ENCODE measurements at places on chromosomes 11 and 22. TPM values are rescaled to one million over a fixed set of nuclear protein-coding genes. Genes with fewer than 3 reads are reported as not detected.

DNA sequence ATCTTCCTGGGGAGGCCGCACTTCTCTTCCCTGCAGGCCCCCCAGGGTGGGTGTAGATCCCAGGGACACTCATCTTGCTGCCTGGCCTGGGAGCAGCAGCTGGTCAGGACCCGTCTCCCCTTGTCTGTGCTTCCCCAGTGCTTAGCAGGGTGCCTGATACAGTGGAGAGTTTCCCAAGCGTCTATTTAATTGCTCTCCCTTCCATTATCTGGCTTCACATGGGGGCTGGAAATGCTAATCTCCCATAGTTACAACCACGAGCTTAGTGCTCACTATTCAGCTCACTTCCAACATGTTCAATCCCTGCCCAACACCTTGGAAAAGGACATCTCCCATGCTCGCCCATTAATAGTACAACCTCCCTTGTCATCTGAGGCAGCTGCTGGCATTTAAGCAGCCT lies 100.5 kb downstream of the DSCAML1 start:
- DNase-seq, result no peak

GRCh38 chr11:106208760-106209159 lies 131.3 kb downstream of the AASDHPPT start:
- peak; percentile 5 for DNase-seq

GRCh38 chr22:29243874-29244446 lies 23.8 kb downstream of the RHBDD3 start:
- no peak for DNase-seq

- no peak for DNase-seq
Observed at GRCh38 chr11:115895594-115895993, 391.4 kb upstream of the CADM1 start.

DNA sequence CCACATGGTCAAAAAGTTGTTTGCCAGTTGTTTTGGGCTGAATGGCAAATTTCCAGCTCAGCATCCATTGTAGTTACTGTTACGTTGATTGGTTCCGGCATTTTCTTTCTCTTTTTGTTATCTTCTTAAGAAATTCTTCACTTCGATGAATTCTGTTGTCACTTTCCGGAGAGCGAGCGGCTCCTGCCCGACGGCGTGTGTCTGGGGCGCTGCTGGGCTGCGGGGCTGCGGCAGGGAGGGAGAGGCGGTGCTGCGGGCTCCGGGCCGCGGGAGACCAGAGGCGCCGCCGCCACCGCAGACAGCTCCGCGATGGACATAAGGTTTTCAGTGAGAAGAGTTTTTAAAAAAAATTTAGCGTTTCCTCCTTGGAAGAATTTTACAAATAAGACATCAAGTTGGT lies 117.4 kb downstream of the RRM1 start:
- no peak for DNase-seq

DNA sequence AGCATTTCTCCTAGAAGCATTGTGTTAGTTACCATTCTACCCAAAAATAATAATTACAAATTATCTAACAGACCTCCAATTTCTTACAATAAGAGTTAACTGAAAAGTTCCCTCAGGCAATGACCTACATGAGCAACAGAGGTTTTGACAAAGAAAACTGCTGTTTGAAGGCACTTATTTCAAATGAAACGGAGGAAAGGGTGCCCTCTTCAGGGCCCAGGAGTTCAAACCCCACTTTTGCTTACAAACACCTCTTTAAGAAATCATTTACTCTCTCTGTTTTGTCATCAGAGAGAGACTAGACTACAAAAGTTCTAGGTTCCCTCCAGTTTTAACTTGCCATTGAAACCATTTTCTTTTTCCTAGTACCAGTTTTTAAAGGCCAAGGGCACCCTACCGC lies 56.7 kb downstream of the AMBRA1 start:
- no peak for DNase-seq

DNA sequence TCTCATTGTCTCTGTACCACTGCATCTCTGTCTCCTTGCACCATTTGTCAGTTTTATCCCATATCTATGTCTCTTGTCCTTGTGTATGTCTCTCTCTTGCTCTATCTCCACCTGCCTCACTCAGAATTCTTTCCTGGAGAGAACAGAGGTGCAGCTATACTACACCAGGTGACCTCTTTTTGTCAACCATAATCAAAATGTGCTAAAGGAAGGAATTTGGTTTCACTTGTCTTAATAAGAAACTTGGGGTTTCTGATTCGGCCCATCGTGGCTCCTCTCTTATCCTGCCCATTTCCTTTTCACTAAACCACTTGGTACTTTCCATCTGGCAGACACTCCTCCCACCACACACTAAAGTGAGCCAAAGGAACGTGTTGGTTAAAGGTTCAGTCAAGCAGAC lies 2.0 kb upstream of the C11orf42 start:
- DNase-seq, result no peak

DNA sequence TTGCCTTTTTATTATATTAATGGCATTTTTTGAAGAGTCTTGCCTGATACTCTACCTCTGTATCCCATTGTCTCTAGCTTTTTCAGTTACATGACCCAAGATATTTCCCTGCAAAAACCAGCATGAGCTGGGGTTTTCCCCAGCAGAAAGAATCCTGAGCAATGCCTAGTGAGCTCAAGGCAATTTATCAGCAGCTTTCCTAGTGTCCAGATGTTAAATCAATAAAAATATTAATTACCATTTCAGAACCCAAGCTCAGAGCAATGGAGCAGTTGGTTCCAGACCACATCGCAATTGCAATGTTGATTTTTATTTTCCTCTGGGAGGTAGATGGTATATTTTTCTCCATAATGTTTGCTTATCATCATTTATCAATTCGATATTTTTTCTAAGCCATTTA lies 137.2 kb downstream of the RAB38 start:
- DNase-seq, result no peak

DNA sequence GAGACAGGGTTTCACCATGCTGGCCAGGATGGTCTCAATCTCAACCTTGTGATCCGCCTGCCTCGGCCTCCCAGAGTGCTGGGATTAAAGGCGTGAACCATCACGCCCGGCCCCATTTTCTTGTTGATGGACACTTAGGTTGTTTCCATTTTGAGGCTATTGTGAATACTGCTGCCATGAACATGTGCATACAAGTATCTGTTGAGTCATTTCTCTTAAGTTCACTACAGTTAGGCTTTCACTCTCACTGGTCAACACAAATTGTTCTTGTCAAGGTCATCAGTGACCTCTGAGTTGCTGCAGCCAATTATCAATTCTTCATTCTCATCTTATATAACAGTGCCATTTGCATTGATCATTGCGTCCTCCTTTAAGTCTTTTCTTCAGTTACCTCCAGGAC lies 13.0 kb upstream of the ZBTB44 start:
- no peak for DNase-seq

DNA sequence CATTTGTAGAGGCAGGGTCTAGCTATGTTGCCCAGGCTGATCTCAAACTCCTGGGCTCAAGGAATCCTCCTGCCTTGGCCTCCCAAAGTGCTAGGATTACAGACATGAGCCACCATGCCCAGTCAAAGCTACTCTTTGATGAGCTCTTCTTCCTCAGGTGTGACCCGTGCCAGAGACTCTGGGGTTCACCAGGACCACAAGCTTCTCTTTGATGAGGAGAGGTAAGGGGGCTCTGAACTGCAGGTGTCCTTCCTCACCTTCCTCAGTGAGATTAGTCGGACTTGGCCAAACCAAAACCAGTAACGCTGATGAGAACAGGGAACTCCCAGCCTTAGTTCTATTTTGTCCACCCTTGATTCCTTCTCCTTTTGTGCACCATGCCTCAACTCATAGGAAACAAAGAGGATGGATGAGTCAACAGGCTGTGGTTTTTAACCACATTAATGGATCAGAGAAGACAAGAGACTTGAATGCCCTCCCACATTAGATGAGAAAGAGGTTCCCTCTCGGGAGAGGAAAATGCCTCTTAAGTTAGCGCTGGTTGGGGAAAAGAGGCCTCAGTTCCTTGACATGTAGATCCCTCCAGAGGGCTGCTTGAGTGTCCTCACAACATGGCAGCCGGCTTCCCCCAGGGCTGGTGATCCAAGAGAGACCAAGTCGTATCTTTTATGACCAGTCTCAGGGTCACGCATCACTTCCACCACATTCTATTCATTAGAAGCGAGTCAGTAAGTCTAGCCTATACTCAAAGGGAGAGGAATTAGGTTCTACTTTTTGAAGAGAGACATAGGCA lies 25.7 kb upstream of the CTR9 start:
- DNase-seq, result no peak

- no peak for DNase-seq
Observed at GRCh38 chr11:36019722-36020121, 75.9 kb downstream of the LDLRAD3 start.

- DNase-seq, result no peak
Observed at GRCh38 chr11:132256528-132257279, 886.3 kb downstream of the NTM start.

- DNase-seq, result peak; percentile 5
Observed at GRCh38 chr22:38416621-38417251, 38.3 kb downstream of the KCNJ4 start.

GRCh38 chr11:66326261-66327111 lies 9.6 kb upstream of the CD248 start:
- DNase-seq, result peak; percentile 71

DNA sequence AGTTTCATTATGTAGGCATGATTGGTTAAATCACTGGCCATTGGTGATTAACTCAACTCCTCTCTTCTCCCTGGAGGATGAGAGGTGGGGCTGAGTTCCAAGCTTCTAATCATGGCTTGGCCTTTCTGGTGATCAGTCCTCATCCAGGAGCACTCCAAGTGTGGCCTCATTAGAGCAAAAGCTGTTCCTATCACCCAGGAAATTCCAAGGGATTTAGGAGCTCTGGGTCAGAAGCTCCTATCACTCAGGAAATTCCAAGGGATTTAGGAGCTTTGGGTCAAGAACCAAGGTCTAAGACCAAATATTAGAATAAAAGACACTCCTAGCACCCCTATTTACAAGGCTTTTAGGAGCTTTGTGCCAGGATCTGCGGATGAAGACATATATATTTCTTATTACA lies 168.0 kb upstream of the BDNF start:
- DNase-seq, result no peak

GRCh38 chr11:64132982-64133705 lies 32.8 kb downstream of the MACROD1 start:
- no peak for DNase-seq

DNA sequence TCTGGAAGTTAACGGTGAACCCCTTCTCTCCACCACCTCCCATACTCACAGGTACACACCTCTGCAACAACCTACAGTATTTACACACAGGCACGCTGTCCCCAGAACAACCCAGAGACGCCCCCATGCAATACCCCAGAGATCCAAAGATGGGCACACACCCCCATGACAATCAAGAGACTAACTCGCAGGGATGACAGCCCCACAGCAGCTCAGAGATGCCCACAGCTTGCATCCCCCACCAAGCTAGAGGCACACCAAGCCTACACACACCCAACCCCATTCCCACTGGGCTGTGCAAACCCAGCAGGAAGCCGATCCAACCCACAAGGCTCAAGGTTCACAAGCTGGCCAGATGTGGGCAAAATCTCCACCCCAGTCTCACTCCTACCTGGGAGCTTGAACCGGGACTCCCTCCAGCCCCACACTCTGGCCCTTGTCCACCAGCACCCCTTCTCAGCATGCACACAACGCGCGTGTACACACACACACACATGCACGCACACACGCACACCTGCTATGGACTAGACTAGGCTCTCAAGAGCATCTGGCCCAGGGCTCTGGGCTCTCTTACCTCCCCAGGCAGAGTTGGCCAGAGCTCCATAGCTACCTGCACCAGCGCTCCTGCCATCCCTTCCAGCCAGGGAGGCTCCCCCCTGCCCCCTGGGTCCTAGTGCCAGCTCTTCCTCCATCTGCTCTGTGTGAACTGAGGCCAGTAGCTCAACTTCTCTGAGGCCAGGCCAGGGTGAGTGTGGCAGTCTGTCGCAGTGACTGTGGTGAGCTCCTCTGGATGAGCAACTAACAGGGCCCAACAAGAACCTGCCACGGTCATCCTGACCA lies 11.5 kb downstream of the STARD10 start:
- no peak for DNase-seq

GRCh38 chr11:86301742-86302091 lies 323 bp upstream of the HIKESHI start:
- DNase-seq, result no peak

GRCh38 chr11:105106140-105106539 lies 33.4 kb downstream of the CARD18 start:
- no peak for DNase-seq

GRCh38 chr22:36981247-36981775 lies 37.9 kb downstream of the TST start:
- no peak for DNase-seq

- no peak for DNase-seq
Observed at GRCh38 chr22:29914165-29914564, 31.2 kb downstream of the MTMR3 start.

- DNase-seq, result no peak
Observed at GRCh38 chr11:109986488-109986887, 106.7 kb upstream of the ZC3H12C start.

DNA sequence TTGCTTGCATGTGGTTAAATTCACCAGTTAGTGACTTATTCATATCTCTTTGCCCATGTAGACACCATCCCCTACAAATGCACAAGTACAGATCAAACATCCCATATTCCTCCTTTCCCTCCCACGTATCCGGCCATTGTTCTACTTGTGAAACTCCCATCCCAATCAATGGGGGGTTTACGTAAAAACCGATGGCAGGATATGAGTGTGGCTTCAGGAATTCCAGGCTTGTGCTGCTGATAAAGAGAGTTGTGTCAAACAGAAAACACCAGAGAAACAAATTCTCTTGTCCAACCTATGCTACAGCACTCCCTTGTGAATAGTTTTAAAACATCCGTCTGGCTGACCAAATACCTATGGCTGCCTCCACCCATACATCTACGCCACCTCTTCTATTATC lies 15.5 kb downstream of the FLI1 start:
- no peak for DNase-seq

The INS gene
- not detected for total RNA-seq

The RPS6KA4 gene
- total RNA-seq, result 25.3 TPM

The KRTAP5-2 gene
- total RNA-seq, result not detected

The TRIM64 gene
- not detected for total RNA-seq

The OR2AT4 gene
- total RNA-seq, result not detected

The FADS1 gene
- 102 TPM for total RNA-seq

The OR2AG1 gene
- total RNA-seq, result not detected
